Kidney epithelial cell (primary cell): ENCODE measurements at places on chromosomes 7 and 10.

GRCh38 chr7:107989618-107990373, 13.2 kb downstream of the LAMB1 start:
- DNase-seq: no peak

DNA sequence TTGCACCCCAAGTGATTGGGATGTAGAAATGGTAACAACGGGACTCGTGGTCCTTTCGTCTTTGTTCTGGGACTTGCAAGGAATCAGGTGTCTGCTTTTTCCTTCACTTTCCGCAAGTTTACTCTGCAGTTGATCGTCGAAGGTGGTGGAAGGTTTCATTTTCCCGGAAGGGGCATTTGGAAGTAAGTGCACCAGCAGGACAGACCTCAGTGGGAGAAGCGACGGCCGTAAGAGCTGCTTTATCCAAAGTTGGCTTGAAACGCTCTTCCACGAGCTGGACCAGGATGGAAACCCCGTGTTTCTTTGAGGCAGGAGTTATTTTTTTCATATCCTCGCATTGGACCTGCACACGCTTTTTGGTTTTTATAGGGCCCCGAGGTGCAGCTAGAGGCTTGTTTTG, 1.2 kb downstream of the BRI3 start:
- DNase-seq: no peak

DNA sequence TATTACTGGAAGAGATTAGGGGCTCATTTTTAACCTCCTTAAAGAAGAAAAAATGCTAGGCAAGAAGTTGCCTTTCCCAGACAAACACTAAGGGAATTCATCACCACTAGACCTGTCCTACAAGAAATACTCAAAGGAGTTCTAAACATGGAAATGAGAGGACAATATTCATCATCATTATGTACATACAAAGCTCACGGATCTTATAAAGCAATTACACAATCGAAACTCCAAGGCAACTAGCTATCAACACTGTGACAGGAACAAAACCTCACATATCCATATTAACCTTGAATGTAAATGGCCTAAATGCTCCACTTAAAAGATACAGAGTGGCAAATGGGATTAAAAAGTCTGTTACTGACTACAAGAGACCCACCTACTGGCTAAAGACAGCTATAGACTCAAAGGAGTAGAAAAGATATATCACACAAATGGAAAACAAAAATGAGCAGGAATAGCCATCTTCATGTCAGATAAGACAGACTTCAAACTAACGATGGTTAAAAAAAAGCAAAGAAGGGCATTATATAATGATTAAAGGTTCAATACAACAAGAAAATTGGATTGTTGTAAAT, 246.6 kb downstream of the ADRA2A start:
- no peak for DNase-seq

- DNase-seq: no peak
Observed at GRCh38 chr10:71487726-71488125, 91.0 kb downstream of the CDH23 start.

- no peak for DNase-seq
Observed at GRCh38 chr10:101745074-101745696, 30.7 kb downstream of the FGF8 start.

GRCh38 chr10:29947701-29948060, 111.7 kb downstream of the JCAD start:
- no peak for DNase-seq
